ENCODE measurements at places on chromosomes 7 and 10.

DNA sequence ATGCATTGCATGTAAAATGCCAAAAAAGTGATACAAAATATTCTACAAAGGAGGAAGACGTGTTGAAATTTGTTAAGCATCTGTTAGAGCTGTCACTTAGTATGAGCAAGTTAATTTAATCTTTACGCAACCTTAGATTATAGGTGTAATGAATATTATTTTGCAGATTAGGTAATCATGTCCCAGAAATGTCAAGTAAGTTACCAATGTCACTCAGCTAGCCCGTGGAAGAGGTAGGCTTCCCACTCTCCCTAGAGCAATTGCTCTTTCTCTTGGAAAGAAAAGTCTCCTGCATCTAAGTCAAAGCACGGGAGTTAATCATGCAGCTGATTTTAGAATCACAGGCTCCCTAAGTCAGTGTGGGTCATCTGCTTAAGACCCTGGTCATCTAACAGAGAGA lies 830.4 kb upstream of the IGFBP3 start:
- no peak for DNase-seq

DNA sequence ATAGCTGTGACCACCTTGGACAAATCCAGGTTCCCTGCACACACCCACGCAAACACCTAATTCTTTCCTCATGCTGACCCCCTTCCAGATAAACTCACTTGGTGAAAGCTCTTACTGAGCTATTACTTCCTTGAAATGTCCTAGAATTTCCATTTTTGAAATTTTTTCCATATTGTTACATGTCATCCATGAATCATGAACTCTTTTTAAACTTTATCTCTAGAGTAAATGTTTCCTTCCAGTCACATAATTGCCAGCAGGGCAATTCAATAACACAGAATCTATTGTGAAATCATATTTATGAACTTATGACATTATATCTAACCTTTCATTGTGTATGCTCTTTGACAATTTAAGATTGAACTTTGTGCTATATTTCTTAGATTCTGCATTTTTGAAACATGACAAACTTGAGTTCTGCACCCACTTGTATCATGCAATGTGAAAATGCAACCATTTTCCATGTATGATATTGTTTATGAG lies 26.8 kb upstream of the FGL2 start:
- peak; percentile 74 for DNase-seq

DNA sequence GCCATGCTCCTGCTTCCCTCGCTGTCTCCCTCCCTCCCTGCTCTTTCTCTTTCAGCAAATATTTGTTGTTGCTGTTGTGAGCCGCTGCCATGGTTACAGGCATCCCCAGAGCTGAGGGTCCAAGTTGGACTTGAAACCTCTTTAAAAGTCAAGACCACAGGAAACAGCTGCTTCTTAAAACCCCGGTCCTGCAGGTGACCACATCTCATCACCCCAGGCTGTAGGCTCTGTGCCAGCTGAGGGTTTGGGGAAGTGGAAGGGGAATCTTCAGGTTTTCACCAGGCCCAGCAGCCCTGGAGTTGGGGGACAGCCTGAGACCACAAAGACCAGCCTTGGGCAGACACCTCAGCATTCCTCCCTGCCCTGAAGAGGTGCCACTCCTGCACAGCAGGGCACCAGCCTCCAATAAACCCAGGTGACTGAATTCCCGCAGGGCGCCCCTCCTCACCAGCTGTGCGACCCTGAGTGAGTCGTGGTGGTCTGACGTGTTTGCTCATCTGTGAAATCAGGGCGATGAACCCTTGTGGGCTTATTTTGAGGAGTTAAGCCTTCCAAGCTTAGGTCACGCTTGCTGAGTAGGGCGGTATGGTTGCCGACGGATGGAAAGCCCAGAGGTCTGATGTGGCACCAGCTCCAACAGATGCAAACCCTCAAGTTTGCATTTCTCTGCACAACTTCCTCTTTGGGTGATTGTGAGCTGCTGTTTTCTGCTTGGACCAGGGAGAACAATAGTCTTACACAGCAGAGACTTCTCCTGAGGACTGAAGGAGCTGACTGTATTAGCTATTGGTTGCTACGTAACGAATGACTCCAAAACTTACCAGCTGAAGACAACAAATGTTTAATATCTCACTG lies 24.8 kb downstream of the NPTX2 start:
- DNase-seq, result no peak

DNA sequence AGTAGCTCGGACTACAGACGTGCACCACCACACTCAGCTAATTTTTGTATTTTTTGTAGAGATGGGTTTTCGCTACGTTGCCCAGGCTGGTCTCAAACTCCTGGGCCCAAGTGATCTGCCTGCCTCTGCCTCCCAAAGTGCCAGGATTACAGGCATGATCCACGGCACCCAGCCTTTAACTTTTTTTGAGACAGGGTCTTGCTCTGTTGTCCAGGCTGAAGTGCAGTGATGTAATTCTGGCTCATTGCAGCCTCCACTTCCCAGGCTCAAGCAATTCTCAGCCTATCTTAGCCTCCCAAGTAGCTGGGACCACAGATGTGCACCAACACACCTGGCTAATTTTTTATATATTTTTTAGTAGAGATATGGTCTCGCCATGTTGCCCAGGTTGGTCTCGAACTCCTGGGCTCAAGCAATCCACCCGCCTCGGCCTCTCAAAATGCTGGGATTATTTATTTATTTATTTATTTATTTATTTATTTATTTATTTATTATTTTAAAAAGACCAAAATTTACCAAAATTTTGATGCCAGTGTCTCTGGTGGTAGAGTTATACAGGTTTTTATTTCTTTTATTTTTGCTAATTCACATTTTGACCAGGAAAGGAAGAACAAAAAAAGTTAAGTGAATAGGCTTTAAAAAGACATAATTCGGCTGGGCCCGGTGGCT lies 25.0 kb upstream of the ATP6V0A4 start:
- no peak for DNase-seq

DNA sequence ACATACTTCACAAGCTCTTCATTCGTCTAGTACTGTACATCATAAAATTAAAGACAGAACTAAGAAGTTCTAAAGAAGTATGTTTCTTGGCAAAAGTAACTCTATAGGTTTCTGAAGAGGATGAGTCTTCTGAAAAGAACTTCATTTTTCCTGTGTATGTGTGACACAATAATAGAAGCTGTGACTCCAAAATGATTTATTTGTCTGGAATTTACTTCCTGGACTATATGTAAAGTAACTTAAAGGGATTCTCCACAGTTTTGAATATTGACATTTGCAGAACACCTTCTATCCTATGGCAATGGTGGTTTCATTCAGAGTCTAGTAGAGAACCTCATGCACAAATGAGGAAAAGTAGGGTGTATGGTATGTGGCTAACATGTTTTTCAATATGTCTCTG lies 19.8 kb upstream of the CLDN12 start:
- DNase-seq, result peak; percentile 35

- peak; percentile 8 for DNase-seq
Measured at GRCh38 chr10:130174328-130174727, 38.1 kb downstream of the GLRX3 start.

DNA sequence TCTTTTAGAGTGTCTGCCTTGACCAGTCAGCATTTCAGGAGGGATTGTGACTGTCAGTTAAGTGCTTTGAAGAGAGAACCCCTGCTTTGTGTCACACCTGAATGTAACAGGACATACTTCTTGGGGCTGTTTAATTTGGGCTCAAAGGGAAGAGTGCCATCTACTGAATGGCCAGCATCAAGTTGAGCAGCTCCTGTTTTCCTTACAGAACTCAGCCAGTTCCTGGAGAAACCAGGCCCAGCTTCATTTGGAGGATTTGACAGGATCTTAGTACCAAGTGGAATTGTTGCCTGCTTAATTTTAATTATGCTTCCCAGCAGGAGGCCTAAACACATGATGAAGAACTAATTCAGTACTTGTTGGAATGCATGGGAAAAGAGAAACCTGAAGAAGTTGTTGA lies 8.3 kb downstream of the ADD3 start:
- peak; percentile 47 for DNase-seq

DNA sequence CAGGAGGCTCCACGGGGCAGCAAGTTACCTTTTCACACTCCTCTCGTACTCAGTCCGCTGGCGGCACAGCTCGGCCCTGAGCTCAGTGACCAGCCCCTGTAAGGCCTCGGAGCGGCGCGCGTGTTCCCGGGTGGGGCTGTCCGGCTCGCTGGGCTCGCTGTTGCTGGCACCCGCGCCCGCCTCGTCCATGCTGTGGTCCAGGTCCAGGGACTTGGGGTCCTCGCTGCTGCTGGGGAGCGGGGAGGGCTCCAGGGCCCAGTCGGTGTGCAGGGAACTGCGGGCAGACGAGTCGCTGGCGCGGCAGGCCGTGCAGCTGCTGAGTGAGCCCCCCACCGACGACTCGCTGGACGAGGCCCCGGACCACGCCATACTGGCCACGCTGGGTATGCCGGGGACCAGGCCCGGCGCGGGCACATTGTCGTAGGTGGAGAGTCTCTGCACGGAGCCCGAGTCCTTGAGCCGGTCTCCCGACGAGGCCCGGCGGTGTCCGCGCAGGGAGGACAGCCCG lies 143.8 kb downstream of the MAPK8 start:
- DNase-seq, result no peak

DNA sequence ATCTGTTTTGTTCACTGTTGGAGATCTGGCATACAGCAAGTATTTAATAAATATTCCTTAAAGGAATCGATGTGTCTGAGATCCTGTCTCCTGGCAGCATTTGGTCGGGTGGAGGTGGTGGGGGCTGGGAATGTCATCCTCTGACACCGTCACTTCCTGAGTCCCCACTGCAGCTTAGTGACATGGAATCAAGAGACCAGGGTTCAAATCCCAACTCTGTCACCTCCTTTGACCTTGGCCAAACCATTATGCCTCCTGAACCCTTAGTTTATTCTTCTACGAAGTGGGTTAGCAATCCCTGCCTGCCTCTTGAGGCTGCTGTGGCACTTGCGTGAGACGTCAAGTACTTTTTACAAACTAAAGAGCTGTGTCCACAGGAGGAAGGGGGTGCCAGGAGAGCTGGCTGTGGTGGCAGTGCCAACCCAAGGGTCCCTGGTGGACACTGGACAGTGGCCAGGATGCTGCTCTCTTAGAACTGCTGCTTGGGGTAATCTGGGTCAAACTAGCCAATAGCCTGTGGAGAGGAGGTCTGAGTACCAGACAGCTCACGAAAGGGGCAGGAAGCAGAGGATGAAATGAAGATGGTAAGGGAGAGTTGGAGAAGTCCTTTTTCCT lies 8.0 kb upstream of the ZMIZ1 start:
- DNase-seq, result no peak

Measured in fibroblast of the aortic adventitia (primary cell).